Activated naive CD4-positive, alpha-beta T cell (primary cell): ENCODE measurements at places on chromosomes 5 and 9.

DNA sequence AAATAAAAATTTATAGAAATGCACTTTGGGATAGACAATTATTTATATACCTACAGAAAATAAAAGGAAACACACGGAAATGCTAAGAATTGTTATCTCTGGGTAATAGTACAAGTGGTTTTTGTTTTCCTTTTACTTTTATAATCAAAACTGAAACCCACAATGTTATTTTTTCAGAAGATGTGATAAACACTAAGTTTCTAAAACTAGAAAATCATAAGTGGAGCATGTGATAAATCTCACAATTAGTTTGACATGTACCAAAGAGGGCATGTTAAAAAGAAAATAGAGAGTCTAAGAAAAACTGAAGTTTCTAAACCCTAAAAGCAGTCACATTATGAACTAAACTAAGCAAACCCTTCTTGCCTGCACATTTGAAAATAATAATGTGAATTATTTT is 61.1 kb downstream of the OXCT1 start:
- no peak for DNase-seq

DNA sequence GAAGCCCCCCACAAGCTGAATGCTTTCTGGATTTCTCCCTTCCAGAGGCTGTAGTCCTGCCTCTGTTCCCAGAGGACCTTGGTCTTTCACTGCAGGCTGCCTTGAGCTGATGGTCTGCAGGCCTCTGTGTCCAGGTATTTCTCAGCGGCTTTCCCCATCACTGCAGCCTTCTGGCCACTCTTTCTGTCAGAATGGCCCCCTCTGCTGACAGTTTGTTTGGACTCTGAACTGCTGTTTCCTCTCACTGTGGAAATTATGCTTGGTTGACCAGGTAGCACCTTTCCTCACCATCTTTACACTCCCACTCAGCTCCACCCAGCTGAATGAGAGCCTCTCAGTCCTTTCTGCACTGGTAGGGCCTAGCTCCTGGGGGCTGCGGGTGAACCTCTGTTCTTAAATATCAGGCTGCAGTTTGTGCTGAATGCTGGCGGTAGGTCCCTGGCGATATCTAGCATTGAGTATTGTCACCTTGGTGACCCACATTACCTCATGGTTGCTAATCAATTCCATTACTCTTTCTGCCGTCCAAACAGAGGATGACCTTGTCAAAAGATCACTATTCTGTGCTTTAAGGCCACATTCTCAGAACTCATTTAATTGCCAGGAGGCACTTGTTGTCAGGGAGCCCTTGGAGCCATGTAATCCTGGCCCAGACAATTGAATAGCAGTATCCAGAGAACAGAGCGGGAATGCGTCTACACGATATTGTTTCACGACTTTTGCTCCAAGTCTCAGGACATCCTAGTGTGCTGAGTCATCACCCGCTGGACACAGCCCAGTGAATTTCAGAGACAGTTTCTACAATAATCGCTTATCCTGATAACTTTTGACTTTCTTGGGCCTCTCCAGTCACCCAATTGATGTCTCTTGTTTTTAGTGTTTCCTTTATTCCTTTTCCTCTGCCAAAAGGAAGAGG is 230.2 kb downstream of the TENT4A start:
- no peak for DNase-seq

DNA sequence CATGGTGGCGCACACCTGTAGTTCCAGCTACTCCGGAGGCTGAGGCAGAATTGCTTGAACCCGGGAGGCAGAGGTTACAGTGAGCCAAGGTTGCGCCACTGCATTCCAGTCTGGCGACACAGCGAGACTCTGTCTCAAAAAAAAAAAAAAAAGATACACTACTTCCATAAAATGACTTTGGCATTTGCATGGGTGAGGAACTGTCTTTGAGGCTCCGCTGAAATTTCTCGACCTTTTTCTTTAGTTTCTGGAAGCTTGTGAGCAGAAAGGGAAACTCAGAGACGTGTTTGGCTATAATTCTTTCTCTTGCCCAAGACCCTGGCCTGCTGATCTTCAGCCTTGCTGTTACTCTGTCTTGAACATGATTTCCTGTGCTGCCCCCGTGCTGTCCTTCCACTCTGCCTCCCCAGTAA is 37.3 kb downstream of the SPIN1 start:
- DNase-seq = no peak

GRCh38 chr5:152592416-152592815 is 187.3 kb upstream of the NMUR2 start:
- DNase-seq = no peak

DNA sequence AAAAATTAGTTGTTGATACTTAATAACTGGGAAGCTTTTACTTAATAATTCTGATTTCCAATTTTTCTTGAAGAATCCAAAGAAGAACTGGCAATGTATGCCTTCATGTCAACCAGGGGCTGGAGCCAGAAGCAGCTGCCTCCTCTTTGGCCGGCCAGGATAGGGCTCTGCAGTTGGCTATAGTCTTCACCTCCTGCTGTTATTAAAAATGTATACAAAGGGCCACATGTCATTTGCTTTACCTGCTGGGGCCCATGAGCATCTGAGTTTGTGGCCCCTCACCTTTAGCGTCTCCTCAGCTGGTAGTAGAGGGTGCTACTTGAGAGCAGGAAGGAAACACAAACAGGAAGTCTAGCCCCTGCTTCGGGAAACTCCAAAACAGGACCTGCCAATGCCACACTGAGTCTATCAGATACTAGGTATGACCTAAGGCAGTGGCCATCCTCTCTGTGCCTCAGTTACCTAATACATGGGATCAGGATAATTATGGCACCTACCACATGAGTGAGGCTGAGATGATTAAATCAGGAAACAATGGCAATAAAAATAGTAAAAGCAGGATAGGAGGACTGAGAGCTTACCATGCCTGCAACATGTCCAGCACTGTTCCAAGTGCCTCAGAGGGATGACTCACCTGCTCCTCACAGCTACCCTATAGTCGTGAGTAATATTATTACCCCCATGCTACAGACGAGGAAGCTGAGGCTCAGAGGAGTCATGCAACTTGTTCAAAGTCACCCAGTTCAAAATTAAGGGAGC is 21.3 kb downstream of the CCDC69 start:
- no peak for DNase-seq

- no peak for DNase-seq
These were observed 53.8 kb upstream of the FBN2 start for GRCh38 chr5:128591598-128592455.

- DNase-seq = no peak
These were observed 1917.9 kb downstream of the EFNA5 start for GRCh38 chr5:105752801-105753200.

GRCh38 chr5:68333649-68334552 is 118.3 kb downstream of the PIK3R1 start:
- no peak for DNase-seq

- no peak for DNase-seq
These were observed 30.6 kb downstream of the STX17 start for GRCh38 chr9:99936947-99937587.

GRCh38 chr5:74206579-74207550 is 433.7 kb downstream of the ENC1 start:
- no peak for DNase-seq

- no peak for DNase-seq
These were observed 11.8 kb upstream of the HMGCR start for GRCh38 chr5:75325242-75325641.

DNA sequence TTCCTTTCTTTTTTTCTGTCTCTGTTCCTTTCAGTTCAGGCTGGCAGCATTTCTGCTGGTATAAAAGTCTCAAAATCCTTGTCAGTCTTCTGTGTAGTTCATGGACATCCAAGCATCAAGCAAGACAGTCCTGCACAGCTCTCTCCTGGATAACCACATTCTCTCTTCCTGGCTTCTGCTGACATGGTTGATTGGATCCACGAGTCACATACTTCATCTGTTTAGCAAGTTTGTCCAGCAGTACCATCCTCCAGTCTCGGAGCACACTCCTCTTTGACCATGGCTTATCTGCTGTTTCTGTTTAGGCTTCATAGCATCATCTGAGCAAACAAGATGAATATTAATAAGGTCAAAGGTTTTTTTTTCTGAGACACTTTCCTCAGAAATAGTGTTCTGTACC is 220.8 kb downstream of the KDM4C start:
- no peak for DNase-seq

DNA sequence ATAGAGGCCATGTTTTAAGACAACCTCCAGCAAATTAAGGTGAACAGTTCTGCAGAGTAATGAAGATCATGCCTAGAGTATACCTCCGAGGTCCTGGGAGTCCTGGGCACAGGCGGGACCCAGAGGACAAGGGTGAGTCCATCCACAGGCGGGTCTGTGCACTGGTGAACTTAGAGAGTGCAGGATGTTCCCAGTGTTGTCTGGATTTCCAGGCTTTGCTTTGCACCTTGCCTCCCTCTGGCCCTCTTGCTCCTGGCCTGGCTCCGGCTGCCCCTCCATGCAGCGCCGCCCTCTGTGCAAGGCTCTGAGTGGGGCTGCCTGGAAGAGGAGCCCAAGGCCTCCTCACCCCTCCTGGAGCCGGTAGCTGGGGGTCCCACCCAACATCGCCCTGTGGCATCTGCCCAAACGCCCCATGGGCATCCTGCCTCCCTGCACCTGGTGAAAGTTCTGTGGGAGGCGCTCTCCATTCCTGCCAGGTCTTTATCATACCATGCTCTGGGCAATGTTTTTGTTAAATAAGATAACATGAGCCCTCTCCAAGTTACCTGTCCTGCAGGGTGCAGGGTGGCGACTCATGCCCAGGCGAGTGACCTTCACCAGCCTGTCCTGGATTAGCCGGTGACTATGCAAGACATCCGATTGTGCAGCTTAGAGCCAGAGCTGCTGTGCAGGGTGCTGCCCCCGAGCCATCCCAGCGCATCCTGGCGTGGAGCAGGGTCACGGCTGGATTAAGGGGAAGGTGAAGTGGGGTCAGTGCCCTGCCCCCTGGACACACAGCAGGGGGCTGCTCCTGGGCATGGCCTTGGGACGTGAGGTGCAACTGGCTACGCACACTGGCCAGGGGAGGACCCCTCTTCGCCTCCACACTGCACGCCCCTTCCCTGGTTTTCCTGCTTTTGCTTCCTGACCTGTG is 41.3 kb upstream of the LPCAT1 start:
- DNase-seq = no peak

DNA sequence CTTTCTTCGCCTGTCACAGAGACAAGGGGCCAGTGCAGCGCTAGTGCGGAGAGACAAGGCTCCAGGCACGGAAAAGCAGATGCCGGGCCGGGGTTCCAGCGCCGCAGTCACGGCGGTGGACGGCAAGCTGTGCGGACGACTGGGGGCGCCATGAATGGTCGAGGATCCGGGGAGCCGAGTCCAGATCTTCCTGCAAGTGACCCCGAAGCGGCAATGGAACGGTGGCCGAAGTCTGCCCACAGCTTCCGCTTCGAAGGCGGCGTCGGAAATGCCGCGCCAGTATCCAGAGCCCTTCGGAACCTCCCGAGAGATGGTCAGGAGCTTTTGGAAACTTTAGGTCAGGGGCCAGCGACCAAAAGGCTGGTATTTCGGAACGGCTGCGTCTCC is 601 bp upstream of the FAF2 start:
- no peak for DNase-seq

GRCh38 chr9:86695910-86696424 is 251.3 kb downstream of the GAS1 start:
- no peak for DNase-seq
